Femur (tissue), 1 donor: ENCODE measurements at places on chromosomes 4 and X.

DNA sequence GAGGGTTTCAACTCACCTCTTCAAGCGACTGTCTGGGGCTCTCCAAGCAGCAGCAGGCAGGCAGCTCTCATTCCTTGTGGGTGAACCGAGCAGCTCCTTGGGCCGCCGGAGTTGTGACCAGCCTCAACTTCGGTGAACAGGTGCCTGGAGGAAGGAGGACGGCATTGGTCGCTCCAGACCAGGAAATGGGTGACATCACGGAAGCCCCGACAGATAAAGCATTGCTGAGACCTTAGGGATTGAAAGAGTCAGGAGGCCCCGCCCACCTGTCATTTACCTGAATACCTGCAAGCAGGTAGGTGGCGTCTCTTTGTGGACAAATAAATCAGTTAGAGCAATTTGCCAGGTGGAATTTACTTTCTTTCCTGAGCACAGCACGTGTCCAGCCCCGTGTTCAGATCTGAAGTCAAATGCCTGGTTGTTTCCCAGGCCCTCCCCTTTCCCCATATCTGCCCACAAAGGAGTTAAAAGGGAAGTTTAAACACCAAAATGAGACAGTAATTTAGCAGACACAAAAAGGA is at the start of gene LNX1:
TSS of gene LNX1 (minus strand) at position 115 of the 521 bp plus-strand sequence. CDS start 17,484 bp downstream, outside the sequence.
- DNase-seq, result no peak

DNA sequence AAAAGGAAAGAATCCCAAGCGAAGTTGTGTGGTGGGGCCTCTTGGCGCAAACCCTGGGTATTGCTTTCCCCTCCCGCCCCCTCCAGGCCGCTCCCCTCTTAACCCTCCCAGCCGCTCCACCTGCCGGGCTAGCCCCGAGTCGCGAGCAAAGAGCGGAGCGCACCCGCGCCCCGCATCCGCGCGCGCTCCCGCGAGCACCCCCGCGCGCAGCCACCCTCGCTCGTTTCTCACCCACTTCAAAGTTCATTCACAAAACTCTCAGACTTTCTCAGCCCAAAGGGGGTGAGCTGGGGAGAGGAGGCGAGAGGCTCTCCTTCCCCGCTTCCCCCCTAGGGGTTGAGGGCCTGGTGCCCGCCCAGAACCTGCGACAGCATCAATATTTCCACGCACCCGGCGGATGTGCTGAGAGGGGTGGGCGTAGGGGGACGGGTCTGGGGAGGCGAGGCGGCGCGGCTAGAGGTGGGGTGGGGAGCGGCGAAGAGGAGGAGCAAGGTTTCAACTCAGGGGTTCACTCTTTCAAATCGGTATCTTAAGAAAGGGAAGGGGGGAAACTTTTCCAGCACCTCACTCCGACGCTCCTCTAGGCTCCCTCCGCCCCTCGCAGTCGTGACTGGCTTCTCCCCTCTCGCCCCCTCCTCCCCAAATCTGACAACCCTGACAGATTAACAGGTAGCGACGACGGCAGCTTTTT is 1.8 kb downstream of the MAML3 start:
- no peak for DNase-seq

DNA sequence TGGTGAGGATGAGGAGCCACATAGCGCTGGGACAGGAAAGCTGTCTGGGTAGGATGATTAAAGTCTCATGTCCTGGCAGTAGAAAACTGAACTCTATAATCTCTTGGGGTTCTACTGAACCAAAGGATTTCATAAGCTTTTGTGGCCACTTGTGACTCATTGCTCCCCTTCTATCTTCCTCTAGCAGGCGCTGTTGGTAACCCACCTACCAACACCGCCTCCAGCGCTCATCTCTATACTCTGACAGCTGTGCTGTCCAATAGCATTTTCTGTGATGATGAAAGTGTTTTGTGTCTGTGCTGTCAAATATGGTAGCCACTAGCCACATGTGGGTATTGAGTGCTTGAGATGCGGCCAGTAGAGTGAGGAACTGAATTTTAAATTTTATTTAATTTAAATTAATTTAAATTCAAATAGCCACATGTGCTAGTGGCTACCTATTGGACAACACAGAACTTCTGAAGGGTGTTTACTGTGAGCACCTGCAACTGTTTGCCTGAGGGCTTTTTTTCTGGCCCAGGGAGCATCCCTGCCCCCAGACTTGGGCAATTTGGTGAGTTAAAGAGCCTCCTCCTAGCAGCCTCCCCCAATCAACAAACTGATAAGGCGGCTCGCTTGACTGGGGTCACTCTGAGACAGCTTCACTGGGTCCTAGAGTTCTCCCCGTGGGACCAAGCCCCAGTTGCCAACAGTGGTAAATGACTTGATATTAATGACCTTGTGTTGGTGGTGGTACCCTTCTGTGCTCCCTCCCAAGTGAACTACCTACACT is 169.2 kb upstream of the ATP6AP2 start:
- DNase-seq, result no peak

- no peak for DNase-seq
Measured at GRCh38 chr4:169707958-169708643, 49.6 kb downstream of the HPF1 start.

DNA sequence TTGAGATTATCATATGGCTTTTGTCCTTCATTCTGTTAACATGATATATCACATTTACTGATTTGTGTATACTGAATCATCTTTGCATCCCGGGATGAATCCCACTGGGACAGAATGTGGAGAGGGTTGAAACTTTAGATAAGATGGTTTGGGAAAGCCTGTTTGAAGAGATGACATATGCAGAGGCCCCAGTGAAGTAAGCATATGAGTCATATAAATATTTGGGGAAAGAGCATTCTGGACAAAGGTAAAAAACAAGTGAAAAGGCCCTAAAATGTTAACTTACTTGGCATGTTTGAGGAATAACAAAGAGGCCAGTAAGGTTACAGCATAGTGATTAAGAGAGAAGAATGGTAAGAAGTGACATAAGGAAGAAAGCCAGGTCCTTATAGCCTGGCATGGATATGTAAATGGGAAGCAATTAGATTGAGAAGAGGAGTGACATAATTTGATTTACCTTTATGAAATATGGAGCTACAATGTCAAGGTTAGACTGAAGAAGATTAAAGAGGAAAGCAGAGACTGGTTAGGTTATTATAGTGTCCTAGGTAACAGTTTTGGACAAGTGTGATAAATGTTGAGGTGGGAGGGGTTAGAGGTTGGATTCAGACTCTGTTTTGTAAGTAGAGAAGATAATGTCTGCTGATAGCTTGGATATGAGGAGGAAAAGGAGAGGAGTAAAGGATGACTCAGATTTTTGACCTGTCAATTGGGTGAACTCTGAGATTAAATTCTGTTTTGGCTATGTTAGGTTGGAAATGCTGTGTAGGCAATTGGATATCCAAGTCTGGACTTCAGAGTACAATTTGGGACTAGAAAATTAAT is 54.6 kb upstream of the DRP2 start:
- no peak for DNase-seq

DNA sequence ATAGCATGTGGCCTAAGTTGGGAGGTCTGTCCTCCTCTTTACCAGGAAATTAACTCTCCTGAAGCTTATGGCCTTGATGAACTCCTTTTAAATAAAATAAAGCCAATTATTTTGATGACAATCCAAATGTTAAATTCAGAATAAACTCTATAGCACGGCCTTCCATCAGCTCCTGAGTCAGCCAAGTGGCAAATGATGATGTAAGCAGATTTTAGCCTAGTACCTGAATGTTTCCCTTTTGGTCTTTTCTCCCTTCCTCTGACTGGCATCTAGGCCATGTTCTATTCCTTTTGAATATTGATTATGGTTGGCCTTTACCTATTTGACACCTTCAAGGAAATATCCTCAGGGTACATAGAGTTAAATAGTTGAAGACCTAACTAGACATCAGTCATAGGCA is 76.2 kb downstream of the PARM1 start:
- no peak for DNase-seq

GRCh38 chr4:186501554-186501953 is 53.8 kb downstream of the MTNR1A start:
- no peak for DNase-seq
